Regular cardiac myocyte (primary cell): ENCODE measurements at places on chromosomes 1 and 21. TPM values are rescaled to one million over a fixed set of nuclear protein-coding genes. Genes with fewer than 3 reads are reported as not detected.

KCTD3 gene
- total RNA-seq: 44.8 and 50.6 TPM in 2 replicates

UBAP2L gene
- 37.5 and 62.7 TPM in 2 replicates for total RNA-seq

CYP4B1 gene
- 0.28 TPM in 1 of 2 replicates, not detected in the other for total RNA-seq

ZNF697 gene
- total RNA-seq: 12.7 and 15.9 TPM in 2 replicates

PDE9A gene
- 1.3 and 2.0 TPM in 2 replicates for total RNA-seq

SPATC1L gene
- total RNA-seq: 2.8 and 3.8 TPM in 2 replicates

TFAP2E gene
- total RNA-seq: under 0.01 TPM in 2 replicates

SHE gene
- total RNA-seq: 0.19 and 0.28 TPM in 2 replicates

JAM2 gene
- under 0.01 and 2.0 TPM in 2 replicates for total RNA-seq

TSPAN2 gene
- total RNA-seq: 0.58 and 0.85 TPM in 2 replicates

TACSTD2 gene
- 0.19 and 0.56 TPM in 2 replicates for total RNA-seq

ATPAF1 gene
- total RNA-seq: 40.6 and 49.5 TPM in 2 replicates

CBS gene
- total RNA-seq: 24.2 and 47.0 TPM in 2 replicates

CHIT1 gene
- not detected in 2 replicates for total RNA-seq

XKR8 gene
- total RNA-seq: 3.4 and 5.2 TPM in 2 replicates

VANGL2 gene
- 0.28 and 0.38 TPM in 2 replicates for total RNA-seq

C1orf141 gene
- total RNA-seq: not detected in 2 replicates

HAO2 gene
- total RNA-seq: not detected in 2 replicates

TRIM58 gene
- total RNA-seq: 1.1 and 3.1 TPM in 2 replicates

ZNF695 gene
- 0.56 and 3.3 TPM in 2 replicates for total RNA-seq

LCK gene
- total RNA-seq: not detected in 2 replicates

DISC1 gene
- total RNA-seq: 1.7 and 6.2 TPM in 2 replicates

RGS18 gene
- total RNA-seq: not detected in 2 replicates

LCE1F gene
- not detected in 2 replicates for total RNA-seq

PCP4L1 gene
- total RNA-seq: under 0.01 TPM in 1 of 2 replicates, not detected in the other

SPATA21 gene
- total RNA-seq: not detected in 2 replicates

GPA33 gene
- not detected in 2 replicates for total RNA-seq

SRGAP2C gene
- total RNA-seq: 21.4 and 27.6 TPM in 2 replicates

ZNF648 gene
- total RNA-seq: not detected in 2 replicates

SAMD13 gene
- 0.56 and 0.77 TPM in 2 replicates for total RNA-seq

COL9A2 gene
- 0.38 and 1.4 TPM in 2 replicates for total RNA-seq

VCAM1 gene
- total RNA-seq: 0.58 and 5.4 TPM in 2 replicates

HIVEP3 gene
- total RNA-seq: 1.5 and 2.0 TPM in 2 replicates

SPOCD1 gene
- total RNA-seq: 32.8 and 44.0 TPM in 2 replicates

TMEM82 gene
- not detected in 2 replicates for total RNA-seq

PGBD5 gene
- under 0.01 TPM in 2 replicates for total RNA-seq

MROH9 gene
- 0.38 and 0.85 TPM in 2 replicates for total RNA-seq

ALX3 gene
- not detected in 2 replicates for total RNA-seq

OR2T29 gene
- not detected in 2 replicates for total RNA-seq

LIX1L gene
- 15.2 and 23.8 TPM in 2 replicates for total RNA-seq

FOXD3 gene
- total RNA-seq: not detected in 2 replicates

ITLN2 gene
- 1.4 TPM in 1 of 2 replicates, not detected in the other for total RNA-seq

CA6 gene
- total RNA-seq: not detected in 2 replicates

ANKRD35 gene
- 0.85 and 0.96 TPM in 2 replicates for total RNA-seq

RAB42 gene
- total RNA-seq: 0.58 and 2.0 TPM in 2 replicates

TOMM20 gene
- 88.2 and 115 TPM in 2 replicates for total RNA-seq

CHI3L1 gene
- total RNA-seq: 0.19 and 5.4 TPM in 2 replicates

PM20D1 gene
- total RNA-seq: under 0.01 TPM in 2 replicates

S100A7 gene
- total RNA-seq: not detected in 2 replicates

SDHC gene
- total RNA-seq: 21.4 and 23.6 TPM in 2 replicates
